ENCODE measurements at places on chromosomes 2 and 18. TPM values are rescaled to one million over a fixed set of nuclear protein-coding genes. Genes with fewer than 3 reads are reported as not detected.

- DNase-seq = no peak
These were observed 40.7 kb downstream of the TRAPPC12 start for GRCh38 chr2:3420076-3420768.

- no peak for DNase-seq
These were observed 115.0 kb upstream of the EPB41L5 start for GRCh38 chr2:119897736-119898395.

MYO3B gene
- total RNA-seq = 13.7 TPM

RAB17 gene
- not detected for total RNA-seq

GNLY gene
- total RNA-seq = 21.9 TPM

All from activated T-helper 2 cell treated with anti-CD3 and anti-CD28 coated beads, Interferon-gamma antibody, Interleukin-2, Interleukin-4, amounts not matched to agents 10 μg/mL and 5 μg/mL and 100 μg/mL, durations not matched to agents 14 hours and 24 hours and 36 hours (primary cell).